ENCODE measurements at places on chromosomes 3 and 15.

GRCh38 chr3:65593780-65594752, 444.7 kb downstream of the MAGI1 start:
- no peak for DNase-seq

- peak; percentile 60 for DNase-seq
Observed at GRCh38 chr15:32956006-32956405, 238.2 kb downstream of the GREM1 start.

DNA sequence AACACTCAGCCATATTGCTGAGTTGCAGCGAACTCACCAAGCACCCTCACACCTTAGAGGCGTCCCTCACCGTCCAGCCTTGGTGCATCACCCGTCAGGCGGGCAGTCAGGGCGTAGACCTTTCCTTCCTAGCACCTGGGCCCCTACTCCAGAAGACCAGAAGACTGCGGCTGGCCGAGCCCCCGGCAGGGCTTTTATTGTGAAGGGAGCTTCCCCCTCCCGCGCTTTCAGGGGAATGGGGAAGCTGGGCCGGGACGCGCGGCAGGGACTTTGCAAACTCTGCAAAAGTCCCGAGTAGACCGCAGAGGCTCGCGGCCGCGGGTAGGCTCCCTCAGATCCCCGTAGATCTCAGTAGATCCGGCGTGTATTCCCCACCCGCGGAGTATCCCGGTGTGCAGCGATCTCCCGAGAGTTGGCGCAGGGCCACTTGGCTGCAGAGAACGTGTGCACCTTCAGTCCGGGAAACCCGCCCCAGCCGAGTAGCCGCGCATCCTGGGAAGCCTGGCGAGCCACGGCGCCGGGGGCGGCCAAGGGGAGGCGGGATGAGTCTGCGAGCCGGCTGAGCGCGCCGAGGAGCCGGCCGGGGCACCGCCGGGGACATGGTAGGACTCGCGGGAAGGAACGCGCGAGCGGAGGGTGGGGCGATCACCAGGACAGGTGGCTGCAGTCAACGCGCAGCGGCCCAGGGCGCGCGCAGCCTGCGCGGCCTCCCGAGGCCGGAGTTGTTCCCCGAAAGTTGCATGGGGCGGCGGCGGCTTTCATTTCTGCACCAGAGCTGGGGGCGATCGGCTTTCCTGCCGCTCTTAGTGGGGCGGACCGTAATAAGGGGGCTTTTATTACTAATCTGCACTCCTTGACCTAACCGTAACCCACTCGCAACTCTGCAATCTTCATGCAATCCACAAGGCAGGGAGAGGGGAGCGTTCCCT, at the start of gene GASK1A:
TSS of gene GASK1A (plus strand) at position 268 of the 929 bp plus-strand sequence. CDS start at position 600, 332 bp downstream.
- DNase-seq: peak; percentile 75

DNA sequence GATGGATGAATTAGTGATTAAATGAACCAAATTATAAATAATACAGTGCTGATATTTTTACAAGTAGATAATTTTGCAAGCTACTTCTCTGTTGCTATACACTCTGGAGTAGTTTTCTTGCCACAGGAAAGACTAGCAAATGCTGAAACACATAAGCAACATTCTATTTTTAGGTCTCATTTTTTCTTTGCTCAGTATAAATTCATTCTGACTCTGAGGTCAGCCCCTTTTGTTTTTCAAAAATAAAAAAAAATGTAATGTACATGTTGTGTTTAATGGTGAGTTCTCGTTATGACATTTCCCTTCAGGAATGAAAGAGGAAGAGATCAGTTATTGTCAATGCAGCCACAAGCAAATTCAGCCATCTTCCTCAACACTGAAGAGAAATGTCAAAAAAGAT, 24.9 kb downstream of the GJD2 start:
- no peak for DNase-seq

- peak; percentile 5 for DNase-seq
Observed at GRCh38 chr15:55784286-55784685, 41.3 kb upstream of the PRTG start.

DNA sequence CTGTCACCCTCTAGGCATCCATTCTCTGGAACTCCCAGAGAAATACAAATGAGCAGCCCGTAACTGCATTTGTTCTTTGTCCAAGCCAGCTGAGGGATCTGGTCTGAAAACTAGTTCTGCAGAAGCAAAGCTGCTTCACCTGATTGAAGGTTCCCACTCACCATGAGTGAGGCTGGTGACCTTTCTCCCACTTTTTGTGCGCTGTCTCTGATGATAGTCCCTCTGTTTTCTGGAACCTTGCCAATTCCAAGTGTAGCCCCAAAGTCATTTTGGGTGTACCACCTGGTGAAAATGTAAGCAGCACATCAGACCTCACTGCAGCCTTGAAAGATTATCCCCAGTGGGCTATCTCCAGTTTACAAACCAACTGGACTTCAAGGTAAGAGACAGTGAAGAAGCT, 39.4 kb upstream of the BFSP2 start:
- DNase-seq: no peak

DNA sequence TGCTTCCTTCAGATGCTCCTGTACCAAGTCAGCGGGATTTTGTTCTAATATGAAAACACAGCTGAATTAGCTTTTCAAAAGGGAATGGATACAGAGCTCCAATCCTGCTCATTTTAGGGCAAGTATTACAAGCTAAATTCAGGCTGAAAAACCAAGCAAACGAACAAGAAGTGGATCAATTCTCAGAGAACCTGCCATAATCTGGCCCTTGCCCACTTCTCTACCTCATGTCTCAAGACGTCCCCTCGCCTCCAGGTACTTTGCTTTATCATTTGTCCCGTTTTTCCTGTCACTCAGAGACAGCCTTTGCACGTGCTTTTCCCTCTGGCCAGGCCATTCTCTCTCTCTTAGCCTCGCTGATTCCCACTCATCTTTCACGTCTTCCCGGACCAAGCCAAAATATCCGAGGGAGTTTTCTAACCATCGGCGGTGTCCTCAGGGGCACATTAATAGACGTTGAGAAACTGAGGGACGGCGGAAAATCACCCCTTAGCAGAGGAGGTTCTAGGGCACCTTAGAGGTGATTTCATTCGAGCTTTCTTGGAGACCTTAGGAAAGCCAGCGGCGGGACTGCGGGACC, 654 bp downstream of the SUSD5 start:
- peak; percentile 6 for DNase-seq

DNA sequence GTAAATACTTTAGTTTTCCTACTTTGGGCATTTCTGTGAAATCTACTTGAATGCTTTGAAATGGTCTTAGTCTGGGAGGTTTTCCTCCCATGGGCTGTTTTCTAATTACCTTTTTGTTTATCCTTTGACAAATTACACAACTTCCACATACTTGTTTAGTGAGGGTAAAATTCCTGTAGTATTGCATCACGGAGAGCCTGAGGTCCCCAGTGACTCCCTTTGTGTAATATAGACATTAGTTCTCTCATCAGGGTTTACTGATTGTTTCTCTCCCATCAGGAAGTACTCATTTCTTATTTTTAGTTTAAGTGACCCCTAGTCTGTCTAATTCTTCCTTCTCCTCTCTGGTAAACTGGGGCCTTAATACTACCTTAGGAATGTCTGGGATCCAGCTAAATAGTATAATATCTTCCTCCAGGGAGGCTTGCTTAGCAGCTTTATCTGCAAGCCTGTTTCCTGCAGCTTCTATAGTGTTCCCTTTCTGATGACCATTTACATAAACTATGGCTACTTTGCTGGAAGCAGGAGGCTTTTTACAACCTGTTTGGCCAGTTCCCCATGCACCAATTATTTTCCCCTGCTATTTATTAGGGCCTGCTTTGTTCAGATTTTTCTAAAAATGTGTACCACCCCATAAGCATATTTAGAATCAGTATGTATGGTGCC, 87.2 kb upstream of the XCR1 start:
- DNase-seq: no peak

- DNase-seq: no peak
Observed at GRCh38 chr15:37877851-37878741, 56.3 kb upstream of the TMCO5A start.

GRCh38 chr3:139325551-139325950, 18.3 kb upstream of the MRPS22 start:
- DNase-seq: no peak

- DNase-seq: peak; percentile 29
Observed at GRCh38 chr3:66195347-66195783, 25.4 kb upstream of the SLC25A26 start.

DNA sequence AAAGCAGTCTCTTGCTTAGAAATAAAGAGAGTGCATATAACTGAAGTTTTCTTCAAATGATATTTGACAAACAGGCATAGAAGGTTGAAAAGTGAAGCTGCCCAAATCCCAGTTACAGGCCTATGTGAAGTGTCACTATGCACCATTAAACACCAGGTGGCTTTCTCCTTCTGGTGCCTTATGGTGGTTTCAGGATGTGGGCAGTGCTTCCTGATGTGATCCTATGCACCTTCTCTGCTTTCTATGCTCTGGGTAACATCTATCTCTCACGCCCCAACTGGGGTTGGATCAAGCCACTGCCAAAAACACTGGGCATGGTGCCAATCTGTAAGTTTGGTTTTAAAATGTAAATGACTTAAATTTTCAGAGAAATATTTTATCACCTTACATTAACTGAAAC, 744.7 kb downstream of the TUSC7 start:
- peak; percentile 24 for DNase-seq

GRCh38 chr3:39668420-39668819, 141.0 kb upstream of the MYRIP start:
- peak; percentile 87 for DNase-seq

DNA sequence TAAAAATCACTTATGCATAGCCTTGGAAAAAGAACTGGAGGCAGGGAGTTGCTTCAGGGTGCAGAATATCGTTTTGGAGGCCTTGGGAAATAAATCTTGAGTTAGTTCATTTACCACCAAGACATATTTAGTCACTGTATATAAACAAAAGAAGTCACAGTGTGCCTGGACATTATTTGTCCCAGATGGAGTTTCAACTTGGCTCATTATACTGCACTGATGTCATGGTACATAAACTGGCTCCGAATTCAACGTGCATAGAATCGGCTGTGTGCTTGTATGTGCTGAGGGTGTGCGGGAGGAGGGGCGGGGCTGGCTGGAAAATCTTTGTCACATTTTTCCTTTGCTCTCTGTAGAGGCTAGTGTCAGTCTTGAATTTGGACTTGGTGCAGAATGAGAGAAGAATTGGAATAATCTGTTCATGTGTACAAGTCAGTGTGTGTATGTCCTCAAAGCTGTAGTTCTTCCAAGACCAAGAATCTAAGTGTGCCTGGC, 86.6 kb downstream of the FNDC3B start:
- DNase-seq: no peak

DNA sequence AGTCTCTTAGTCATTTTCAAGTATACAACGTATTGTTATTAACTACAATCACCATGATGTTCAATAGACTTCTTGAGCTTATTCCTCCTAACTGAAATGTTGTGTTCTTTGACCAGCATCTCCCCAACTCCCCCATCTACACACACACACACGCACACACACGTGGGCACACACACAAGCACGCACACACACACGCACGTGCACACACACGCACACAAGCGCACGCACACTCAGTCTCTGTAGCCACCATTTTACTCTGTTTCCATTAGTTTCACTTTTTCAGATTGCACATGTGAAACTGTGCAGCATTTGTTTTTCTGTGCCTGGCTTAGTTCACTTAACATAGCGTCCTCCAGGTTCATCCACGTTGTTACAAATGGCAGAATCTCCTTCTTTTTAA, 247.0 kb downstream of the XXYLT1 start:
- no peak for DNase-seq

GRCh38 chr3:23455084-23455483, 252.0 kb downstream of the UBE2E2 start:
- peak; percentile 52 for DNase-seq

DNA sequence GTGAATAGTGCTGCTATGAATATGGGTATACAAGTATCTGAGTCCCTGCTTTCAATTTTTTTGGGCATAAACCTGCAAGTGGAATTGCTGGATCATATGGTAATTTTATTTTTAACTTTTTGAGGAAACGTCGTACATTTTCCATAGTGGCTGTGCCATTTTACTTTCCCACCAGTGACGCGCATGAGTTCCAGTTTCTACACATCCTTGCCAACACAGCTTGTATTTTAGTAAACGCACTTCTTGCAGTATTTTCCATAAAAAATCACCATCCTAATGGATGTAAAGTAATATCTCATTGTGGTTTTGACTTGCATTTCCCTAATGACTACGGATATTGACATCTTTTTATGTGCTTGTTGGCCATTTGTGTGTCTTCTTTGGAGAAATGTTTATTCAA, 105.0 kb downstream of the NFKBIZ start:
- no peak for DNase-seq

DNA sequence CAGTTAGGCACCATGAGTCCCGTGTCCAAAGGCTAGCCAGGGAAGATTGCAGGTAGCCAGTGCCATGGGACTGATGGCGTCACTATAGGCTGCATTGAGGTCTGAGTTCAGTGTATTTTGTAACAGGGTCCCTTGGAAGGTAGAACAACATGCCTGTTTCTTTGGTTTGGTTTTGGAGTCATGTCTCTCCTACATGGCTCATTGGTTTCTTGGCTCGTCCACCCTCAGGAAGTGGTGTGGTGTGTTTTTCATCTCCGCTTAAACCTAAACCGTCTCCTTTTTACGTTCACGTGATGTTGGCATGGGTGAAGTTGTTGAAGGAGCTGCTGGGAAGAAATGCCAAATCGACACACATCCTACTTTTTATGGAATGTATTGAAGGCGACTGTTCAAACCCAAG, 71.6 kb downstream of the FLNB start:
- DNase-seq: no peak

DNA sequence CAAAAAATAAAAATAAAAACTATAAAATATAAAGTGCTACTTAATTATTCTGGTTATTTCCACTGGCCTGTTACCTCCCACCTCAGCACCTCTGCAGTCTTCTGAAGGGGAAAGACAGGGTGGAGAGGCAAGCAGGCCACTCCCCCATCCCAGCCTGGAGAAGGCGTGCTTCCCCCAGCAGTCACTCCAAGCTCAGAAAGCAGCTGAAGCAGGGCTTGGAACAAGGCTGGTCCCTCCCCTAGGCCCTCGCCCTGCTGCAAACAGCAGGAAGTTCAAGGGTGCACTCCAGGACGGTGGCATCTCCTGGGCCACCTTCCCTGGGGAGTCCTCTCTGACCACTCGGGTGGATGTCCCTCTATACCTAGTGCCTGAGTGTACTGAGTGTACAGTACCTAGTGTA, 21.4 kb downstream of the CACNA2D2 start:
- DNase-seq: no peak

DNA sequence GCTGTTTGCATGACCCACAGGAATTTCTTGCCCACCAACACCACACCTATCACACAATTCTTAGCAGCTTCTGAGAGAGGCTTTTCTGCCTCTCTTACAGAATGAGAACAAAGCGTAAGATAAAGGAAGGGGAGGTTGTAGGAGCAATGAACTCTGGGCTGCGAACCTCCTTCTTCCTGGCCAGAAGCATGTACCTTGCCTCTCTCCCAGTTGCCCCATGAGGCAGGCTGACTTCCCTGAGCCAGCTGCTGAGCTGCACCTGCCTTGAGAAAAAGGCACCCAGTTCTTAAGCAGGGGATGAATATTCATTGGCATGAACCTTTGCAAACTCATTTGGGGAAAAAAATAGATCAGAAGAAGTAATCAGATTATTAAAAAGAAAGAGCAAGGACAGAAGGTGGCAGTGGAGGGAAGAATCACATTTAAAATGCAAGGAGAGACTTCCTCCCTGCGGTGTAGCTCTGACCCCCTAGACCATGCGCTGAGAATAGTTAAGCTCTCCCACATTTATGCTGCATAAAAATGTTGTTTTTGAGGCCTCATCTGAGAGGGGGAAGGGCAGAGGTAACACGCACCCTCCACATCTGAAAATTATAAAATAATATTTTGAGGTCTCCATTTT, 304.8 kb downstream of the EPHB1 start:
- DNase-seq: no peak
